ENCODE measurements at places on chromosomes 16 and 17.
A peak's percentile ranks its signal among the peaks of the same experiment; 100 is the strongest.

GRCh38 chr17:75679706-75680211 is 12.6 kb downstream of the SAP30BP start:
- peak; percentile 51 for DNase-seq

DNA sequence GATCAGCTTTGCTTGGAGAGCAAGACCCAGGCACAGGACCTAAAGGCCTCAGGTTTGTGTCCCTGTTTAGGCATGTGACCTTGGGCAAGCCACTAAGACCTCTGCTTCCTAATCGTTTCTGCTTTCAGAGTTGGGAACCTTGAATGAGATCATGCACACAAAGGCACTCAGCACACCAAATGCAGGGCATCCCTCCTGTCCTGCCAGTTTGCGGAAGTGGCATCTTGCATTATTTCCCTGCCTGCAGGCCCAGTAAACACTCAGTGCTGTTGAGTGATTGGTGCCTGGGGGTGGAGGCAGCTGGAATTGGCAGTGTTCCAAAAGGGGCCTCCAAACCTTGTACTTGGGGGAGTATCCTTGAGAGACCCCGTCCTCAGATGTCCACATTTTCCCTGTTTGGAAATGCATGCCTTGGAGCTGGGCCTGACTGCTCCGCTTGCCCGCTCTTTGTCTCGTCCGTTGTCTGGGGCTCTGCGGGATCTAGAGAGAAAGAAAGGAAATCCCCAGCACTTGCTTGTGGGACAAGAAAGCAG is 28.7 kb downstream of the MRM1 start:
- no peak for DNase-seq

- no peak for DNase-seq
Observed at GRCh38 chr16:29316761-29317183, 89.7 kb downstream of the NPIPB11 start.

DNA sequence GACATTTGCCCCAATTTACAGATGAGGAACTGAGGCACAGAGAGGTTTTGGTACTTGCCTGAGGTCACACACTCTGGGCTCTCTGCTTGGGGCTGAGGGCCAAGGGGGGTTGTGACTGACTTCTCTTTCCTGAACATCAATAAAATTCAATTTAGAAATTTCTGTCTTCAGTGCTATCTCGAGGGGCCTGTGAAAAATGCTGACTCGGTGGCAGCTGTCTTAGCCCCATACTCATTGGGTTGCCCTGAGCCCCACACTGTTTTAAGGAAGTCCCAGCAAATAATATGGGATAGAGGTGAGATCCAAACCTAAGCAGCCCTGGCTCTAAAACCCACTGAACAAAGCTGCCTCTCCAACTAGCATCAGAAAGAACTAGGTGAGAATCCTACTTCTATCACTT is 7.0 kb upstream of the BRCA1 start:
- DNase-seq, result no peak

- DNase-seq, result no peak
Observed at GRCh38 chr16:51271156-51271701, 120.2 kb upstream of the SALL1 start.

- DNase-seq, result no peak
Observed at GRCh38 chr17:57356719-57357391, 100.5 kb downstream of the MSI2 start.

DNA sequence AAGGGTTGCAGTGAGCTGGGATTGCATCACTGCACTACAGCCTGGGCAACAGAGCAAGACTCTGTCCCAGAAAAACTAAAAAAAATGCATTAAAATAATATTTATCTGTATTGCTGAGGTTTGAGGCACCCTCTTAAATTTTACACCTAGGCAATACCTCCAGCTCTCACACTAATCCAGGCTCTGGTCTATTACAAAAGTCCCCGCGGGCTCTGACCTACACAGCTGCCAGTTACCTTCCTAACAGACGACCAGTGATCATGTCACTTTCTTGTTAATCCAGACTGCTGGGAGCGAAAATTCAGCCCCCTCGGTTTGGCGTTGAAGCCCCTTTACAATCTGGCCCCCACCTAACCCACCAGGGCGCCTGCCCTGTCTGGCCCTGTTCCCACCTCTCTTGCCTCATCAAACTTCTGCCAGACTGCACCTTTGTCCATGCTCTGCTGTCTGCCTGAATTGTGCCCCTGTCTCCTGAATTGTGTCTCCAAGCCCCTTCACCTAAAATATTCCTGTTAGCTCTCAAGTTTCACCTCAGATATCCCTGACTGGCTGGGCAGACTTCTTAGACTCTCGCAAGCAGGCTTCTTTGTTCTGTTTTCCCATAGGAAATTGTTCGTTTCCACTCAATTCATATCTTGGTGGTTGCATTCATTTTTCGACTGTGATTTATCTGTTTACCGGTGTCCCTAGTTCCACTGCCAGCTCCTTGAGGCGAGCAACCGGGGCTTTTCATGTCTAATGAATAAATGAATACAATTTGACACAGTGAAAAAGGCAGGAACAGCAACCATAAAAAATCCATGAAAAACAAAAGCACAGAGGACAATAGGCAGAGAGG is 65.9 kb downstream of the PITPNC1 start:
- DNase-seq, result no peak

DNA sequence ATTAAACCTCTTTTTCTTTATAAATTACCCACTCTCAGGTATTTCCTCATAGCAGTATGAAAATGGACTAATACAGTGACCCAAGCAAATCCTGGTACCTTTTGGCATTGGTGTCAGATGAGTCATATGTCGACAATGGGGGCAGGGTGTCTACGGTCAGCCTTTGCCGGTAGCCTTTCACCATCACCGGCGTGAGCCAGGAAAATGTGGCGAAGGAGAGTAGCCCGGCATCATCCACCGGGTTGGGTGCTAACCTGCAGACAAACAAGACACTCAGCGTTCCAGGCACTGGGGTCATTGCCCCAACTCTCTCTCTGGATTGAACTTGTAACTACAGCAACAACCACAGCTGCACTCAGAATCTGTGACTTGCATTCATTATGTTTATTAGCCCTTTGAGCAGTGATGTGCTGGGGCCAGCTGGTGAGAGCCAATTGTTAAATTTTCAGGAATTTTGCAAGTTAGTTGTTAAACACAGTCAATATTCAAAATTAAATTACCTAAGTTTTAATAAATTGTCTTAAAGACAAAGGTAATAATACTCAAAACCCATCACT is 11.9 kb downstream of the ABCC12 start:
- no peak for DNase-seq

- no peak for DNase-seq
Observed at GRCh38 chr16:68200088-68200783, 35.7 kb downstream of the ESRP2 start.

GRCh38 chr16:68264128-68265077 is at the start of gene SLC7A6:
Gene SLC7A6, plus strand, starts transcription at chr16:68264526. Its CDS starts 10,201 bp downstream, at chr16:68274727.
- DNase-seq, result no peak

DNA sequence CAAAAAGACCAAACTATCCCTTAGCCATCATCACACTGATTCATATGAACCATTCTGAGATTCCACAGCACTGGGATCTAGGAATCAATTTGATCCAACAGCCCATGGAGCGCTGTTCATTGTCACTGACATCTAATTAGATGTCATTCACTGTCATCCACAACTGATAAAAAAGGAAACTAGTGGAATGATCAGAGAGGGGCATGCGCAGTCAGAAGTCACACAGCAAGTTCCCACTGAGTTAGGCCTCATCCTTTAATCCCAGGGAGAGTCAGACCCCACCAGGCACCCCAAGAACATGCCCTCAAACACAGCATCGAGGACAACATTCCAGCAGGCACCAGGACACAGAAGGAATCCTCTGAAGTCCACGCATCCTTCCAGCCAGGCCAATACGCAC is 88.5 kb downstream of the ZNF423 start:
- no peak for DNase-seq
